Prostate gland (tissue), 2 donors: ENCODE measurements at places on chromosomes 3 and 15. TPM values are rescaled to one million over a fixed set of nuclear protein-coding genes. Genes with fewer than 3 reads are reported as not detected.

DNA sequence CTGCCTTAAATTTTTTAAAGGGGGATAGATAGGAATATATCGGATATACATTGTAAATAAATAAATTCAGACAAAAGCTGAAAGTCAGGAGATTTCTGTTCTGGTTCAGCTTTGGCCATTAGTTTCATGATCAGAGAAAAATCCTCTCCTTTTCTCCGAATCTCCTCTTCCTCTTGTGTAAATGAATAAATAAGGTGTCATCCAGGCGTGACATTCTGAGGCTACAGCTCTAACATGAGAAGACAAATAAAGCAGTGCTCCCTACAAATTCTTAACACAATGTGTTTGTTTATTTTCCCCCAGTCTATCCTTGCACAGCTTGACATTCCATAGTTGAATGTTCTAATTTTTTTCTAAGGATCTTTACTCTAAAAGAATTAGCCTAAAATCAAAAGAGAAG lies 9.4 kb upstream of the MB21D2 start:
- H3K27ac ChIP-seq, result no peak overlapping the region
- no peaks in the 10 kb centered on the region for H3K4me1 ChIP-seq
- H3K4me3 ChIP-seq, result no peak overlapping the region
- DNase-seq, result no peak
- H3K27me3 ChIP-seq, result no peaks in the 10 kb centered on the region
- no peaks in the 10 kb centered on the region for H3K36me3 ChIP-seq

DNA sequence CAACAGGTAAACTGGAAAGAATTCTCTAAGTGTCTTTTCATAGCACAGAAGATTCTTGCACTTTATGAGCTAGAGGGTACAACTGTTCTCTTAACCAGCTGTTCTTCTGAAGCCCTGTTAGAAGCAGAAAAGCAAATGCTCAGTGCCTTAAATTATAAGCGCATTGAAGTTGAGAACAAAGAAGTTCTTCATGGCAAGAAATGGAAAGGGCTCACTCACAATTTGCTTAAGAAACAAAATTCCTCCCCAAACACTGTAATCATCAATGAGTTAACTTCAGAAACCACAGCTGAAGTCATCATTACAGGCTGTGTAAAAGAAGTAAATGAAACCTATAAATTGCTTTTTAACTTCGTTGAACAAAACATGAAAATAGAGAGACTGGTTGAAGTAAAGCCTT lies 19.6 kb downstream of the PARP14 start:
- DNase-seq, result no peak
- no peak overlapping the region for H3K27ac ChIP-seq

- no peaks in the 10 kb centered on the region for H3K4me1 ChIP-seq
- no peak for DNase-seq
- no peak overlapping the region for H3K4me3 ChIP-seq
These were observed 100.2 kb downstream of the RYK start for GRCh38 chr3:134150476-134150875.

- no peak overlapping the region for H3K4me3 ChIP-seq
- no peaks in the 10 kb centered on the region for H3K36me3 ChIP-seq
- no peak overlapping the region for H3K27ac ChIP-seq
- H3K4me1 ChIP-seq, result no peaks in the 10 kb centered on the region
- DNase-seq, result no peak
- H3K27me3 ChIP-seq, result no peaks in the 10 kb centered on the region
These were observed 196.9 kb upstream of the PRICKLE2 start for GRCh38 chr3:64422192-64422591.

DNA sequence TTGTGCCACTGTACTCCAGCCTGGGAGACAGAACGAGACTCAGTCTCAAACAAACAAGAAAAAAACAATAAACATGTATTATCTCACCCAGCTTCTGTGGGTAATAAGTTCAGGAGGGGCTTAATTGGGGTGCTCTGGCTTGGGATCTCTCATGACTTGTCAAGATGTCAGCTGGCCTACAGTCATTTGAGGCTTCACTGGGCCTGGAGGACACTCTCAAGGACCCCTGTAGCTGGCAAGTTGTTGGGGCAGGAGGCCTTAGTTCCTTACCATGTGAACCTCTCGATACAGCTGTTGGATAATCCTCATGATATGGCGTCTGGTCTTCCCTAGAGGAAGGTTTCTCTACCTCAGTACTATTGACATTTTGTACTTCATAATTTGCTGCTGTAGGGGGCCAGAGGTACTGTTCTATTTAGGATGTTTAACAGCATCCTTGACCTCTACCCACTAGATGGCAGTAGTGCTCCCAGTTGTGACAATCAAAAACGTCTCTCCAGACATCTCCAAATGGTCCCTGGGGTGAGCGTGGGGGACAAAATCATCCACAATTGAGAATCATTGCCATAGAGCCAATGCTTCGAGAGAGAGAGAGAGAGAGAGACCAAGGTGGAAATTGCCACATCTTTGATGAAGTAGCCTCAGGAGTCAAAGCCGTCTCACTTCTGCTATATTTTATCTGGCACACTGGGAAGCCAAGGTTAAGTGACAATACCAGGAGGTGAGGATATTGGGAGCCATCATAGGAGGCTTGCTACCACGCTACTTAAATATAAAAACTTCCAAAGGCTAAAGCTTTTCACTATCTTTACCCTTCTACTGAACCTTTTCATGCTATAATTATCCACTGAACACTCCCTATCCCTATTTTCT lies 23.9 kb upstream of the SLTM start:
- no peaks in the 10 kb centered on the region for H3K4me1 ChIP-seq
- no peaks in the 10 kb centered on the region for H3K36me3 ChIP-seq
- no peaks in the 10 kb centered on the region for H3K27me3 ChIP-seq
- no peak overlapping the region for H3K4me3 ChIP-seq

DNA sequence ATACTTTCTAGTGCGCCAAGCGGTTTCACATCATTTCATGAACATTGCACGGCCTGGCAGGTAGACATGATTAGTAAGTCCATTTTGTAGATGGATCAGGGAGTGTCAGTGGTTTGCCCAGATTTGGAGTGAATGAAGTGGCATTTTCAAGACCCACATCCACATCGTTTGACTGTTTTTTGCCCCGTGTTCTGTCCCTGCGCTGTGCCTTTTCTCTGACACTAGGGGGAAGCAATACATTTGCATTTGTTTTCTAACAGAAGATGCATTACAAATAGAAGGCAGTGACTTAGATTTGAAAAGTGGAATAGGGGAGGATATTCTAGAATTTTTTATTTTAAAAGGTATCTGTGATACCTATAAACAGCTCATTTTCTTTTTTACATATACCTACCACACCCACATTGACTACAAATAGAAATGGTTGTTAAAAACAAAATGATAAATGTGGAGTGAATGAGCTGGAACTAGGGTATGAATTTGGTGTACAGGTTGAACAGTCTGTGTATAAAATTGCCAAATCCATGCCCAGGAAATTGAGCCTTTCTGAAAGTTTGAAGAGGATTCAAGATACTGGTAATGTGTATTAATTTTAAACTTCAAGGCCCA lies 98.0 kb downstream of the USP13 start:
- H3K27me3 ChIP-seq, result no peaks in the 10 kb centered on the region
- no peak overlapping the region for H3K4me3 ChIP-seq
- H3K4me1 ChIP-seq, result no peaks in the 10 kb centered on the region
- H3K27ac ChIP-seq, result no peak overlapping the region

- no peak overlapping the region for H3K4me3 ChIP-seq
- H3K27ac ChIP-seq, result no peak overlapping the region
- no peaks in the 10 kb centered on the region for H3K36me3 ChIP-seq
- no peaks in the 10 kb centered on the region for H3K27me3 ChIP-seq
- DNase-seq, result no peak
These were observed 75.3 kb upstream of the TGFBR2 start for GRCh38 chr3:30531017-30531570.

DNA sequence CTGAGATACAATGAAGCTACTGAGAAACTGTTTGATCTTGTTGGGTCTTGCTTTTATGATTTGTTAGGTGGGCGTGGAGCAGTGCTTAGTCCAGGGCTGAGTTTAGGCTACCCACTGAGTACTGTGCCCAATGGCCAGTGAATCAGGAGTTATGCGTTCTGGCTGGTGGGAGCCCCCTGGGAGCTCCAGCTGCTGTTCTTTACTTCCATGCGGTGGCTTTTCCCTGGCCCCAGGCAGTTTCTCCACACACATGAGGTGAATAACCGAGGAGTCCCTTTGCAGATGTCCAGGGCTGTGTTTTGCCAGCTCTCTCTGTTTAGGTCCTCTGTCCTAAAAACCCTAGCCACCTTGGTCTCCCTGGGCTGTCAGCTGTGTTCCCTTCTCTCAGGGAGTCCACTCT lies 106.5 kb downstream of the KLF13 start:
- H3K27ac ChIP-seq, result no peak overlapping the region
- no peak for DNase-seq
- no peak overlapping the region for H3K4me3 ChIP-seq

- no peaks in the 10 kb centered on the region for H3K27me3 ChIP-seq
- no peak overlapping the region for H3K27ac ChIP-seq
- DNase-seq, result no peak
- no peak overlapping the region for H3K4me3 ChIP-seq
- no peaks in the 10 kb centered on the region for H3K4me1 ChIP-seq
These were observed 13.3 kb downstream of the VPS8 start for GRCh38 chr3:184825121-184825820.

DNA sequence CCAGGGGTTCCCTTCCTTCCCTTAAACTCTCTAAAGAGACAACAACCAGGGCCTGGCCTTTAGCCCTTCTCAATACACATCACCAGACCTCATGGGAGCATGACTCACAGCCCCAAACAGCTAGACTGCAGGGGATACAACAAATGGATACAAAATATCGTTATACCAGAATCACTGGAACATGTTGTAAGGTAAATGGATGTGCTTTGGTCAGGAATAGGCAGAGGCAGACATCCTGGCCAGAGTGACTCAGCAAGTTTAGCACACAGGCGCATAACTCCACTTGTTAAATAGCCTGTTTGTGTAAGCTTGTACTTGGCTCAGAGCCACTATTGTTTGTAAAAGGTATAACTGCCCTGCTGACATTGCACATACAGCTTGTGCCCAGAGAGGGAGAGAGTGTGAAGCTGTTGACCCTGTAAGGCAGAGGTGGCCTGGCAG lies 18.3 kb downstream of the TMED3 start:
- no peak for DNase-seq
- H3K27ac ChIP-seq, result no peak overlapping the region
- H3K27me3 ChIP-seq, result no peaks in the 10 kb centered on the region
- no peaks in the 10 kb centered on the region for H3K36me3 ChIP-seq

ALDH1A3 gene
- total RNA-seq, result 347 TPM

SEMA3B gene
- 8.7 TPM for total RNA-seq
